ENCODE measurements at places on chromosomes 2 and 18.

GRCh38 chr2:20641123-20641985 is 9.5 kb downstream of the HS1BP3 start:
- DNase-seq, result no peak

DNA sequence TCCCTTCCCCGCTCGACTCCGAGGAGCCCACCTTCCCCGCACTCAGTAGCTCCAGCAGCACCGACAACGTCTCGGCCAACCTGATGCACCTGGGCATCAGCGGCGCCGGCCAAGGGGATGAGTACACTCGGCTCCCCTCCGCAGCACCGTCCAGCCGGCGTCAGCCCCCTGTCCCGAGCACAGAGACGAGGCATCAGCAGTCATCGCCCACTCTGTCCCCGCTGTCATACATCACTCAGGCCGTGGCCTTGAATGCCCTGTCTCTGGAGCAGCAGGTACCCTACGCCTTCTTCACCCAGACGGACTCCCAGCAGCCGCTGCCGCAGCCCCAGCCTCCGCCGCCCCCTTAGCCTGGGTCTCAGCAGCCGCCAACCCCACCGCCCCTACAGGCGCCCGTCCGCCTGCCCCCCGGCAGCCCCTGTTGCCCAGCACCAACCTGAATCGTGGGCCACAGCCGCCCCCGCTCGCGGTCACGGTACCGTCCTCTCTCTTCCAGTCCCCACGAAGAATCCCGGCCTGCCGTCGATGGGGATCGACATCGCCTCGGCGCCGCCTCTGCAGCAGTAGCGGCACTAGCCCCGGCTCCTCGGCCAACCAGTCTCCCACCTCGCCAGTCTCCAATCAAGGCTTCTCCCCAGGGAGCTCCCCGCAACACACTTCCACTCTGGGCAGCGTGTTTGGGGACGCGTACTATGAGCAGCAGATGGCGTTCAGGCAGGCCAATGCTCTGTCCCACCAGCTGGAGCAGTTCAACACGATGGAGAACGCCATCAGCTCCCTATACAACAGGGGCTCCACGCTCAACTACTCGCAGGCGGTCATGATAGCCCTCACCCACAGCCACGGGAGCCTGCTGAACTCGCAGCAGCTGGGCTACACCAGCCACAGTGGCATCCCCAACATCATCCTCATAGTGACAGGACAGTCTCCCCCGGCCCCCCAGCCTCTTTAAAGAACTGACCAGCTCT is 1195.9 kb upstream of the CHAC2 start:
- no peak for DNase-seq

DNA sequence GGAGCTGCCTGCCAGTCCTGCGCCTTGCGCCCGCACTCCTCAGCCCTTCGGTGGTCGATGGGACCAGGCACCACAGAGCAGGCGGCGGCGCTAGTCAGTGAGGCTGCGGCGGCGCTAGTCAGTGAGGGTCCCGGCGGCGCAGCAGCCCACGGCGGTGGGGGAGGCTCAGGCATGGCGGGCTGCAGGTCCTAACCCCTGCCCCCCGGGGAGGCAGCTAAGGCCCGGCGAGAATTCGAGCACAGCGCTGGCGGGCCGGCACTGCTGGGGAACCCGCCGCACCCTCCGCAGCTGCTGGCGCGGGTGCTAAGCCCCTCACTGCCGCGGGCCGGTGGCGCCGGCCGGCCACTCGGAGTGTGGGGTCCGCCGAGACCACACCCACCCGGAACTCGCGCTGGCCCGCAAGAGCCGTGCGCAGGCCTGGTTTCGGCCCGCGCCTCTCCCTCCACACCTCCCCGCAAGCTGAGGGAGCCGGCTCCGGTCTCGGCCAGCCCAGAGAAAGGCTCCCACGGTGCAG is 867.4 kb downstream of the DSC3 start:
- no peak for DNase-seq

GRCh38 chr18:6734726-6735430 is 5.4 kb downstream of the ARHGAP28 start:
- DNase-seq, result peak; percentile 27

Measured in HCEC 1CT (cell line).